ENCODE measurements at places on chromosomes 1 and 21. TPM values are rescaled to one million over a fixed set of nuclear protein-coding genes. Genes with fewer than 3 reads are reported as not detected.

DNA sequence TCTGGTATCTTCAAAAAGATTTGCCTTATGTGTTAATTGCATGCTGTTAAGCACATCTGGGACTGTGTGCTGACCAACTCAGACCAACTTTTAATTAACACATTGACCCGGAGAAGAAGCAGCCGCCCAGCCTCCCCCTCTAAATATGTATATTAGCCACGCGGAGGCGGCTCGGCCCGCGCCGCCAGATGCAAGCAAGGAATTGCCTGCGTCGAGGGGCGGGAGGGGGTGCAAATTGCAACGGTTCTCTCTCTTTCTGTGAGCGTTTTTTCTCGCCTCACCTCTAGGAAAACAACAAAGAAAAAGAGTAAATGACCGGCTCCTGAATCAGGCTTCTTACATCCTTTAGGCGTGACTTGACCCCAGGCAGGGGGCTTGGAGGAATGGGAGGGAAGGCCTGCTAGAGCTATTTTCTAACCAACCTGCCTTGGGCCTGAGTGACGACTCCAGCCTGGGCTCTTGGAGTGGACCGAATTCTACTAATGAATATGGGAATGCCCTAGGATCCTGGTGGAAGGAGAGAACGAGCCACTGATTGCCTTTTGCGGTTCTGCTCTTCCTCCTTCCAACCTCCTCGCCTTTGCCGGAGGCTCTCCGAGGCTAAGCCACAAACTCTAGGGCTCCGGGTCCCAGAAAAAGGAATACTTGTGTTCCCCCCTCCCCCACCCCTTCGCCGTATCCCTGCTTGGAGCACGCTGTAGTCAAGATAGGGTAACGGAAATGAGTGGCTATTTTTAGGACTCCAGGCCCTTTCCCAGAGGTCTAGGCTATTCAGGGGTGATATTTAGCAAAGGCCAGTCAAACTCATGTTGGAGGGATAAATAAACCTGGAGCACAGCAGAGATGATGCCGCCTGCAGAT is 417.0 kb upstream of the ESRRG start:
- no peaks in the 10 kb centered on the region for H3K36me3 ChIP-seq
- H3K4me1 ChIP-seq: no peaks in the 10 kb centered on the region
- H3K27me3 ChIP-seq: no peaks in the 10 kb centered on the region
- no peak overlapping the region for H3K27ac ChIP-seq
- H3K4me3 ChIP-seq: no peak overlapping the region

DNA sequence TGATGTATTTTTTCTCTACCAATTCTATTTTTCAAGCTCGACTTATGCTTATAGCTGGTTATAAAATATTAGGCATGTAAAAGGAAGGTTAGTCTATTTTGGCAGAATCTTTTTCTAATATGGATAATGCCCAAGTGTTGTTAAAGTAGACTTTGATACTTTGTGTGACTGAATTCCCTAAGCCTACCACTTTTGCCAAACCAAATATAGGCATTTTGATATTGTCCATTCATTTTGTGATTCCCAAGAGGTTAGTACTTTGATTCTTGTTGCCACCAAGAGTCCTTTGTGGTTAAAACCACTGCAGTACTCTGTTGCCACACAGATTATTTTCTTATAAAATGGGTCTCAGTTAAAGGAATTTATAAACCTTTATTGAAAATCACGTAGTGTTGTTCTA is 4.2 kb downstream of the WDR3 start:
- no peaks in the 10 kb centered on the region for H3K27me3 ChIP-seq
- peaks cover 8% of the 10 kb centered on the region for H3K4me1 ChIP-seq
- no peak overlapping the region for H3K4me3 ChIP-seq
- no peak for DNase-seq

- H3K4me3 ChIP-seq: no peak overlapping the region
- no peaks in the 10 kb centered on the region for H3K36me3 ChIP-seq
- no peaks in the 10 kb centered on the region for H3K4me1 ChIP-seq
- peak; percentile 21 for DNase-seq
- no peaks in the 10 kb centered on the region for H3K27me3 ChIP-seq
Observed at GRCh38 chr1:200558866-200559459, 61.6 kb downstream of the KIF14 start.

- no peak overlapping the region for H3K27ac ChIP-seq
- no peak for DNase-seq
- H3K4me3 ChIP-seq: no peak overlapping the region
- no peaks in the 10 kb centered on the region for H3K36me3 ChIP-seq
- no peaks in the 10 kb centered on the region for H3K27me3 ChIP-seq
Observed at GRCh38 chr1:88399690-88400089, 284.4 kb upstream of the PKN2 start.

DNA sequence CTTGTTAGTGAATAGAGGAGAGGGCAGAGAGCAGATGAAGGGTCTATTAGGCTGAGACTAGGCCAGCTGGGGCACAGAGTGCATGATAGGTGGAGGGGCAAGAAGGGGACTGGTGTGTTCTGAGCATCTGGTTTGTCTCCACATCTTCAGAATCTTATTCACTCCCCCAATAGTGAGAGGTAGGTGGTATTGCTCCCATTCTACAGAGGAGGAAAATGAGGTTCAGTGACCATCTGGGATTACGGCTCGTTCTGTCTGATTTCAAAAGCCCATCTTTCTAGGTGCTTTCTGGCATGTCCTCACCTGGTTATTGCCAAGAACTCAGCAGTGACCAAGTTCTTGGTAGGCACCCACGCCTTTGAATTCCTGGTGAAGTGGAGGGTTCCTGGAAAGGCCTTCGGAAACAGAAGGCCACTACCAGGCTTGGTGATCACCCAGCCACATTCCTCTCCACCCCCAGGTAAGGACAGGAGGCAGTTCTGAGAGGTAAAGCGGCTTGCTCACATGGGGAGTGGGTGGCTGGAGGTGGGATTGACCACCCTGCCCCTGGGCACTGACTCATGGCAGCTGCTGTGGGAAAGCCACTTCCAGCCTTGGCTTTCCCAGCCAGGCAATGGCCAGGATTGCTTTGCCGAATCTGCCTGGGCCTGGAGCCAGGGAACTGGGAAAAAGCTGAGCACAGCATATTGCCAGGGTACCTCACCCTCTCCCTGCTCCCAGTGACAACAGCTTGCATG is 18.8 kb upstream of the CITED4 start:
- H3K4me3 ChIP-seq: no peak overlapping the region
- no peak for DNase-seq
- no peaks in the 10 kb centered on the region for H3K27me3 ChIP-seq
- no peak overlapping the region for H3K27ac ChIP-seq
- H3K4me1 ChIP-seq: no peaks in the 10 kb centered on the region

GRCh38 chr1:49465486-49466185 is 558.1 kb downstream of the AGBL4 start:
- no peaks in the 10 kb centered on the region for H3K4me1 ChIP-seq
- H3K36me3 ChIP-seq: no peaks in the 10 kb centered on the region
- H3K27ac ChIP-seq: no peak overlapping the region
- H3K27me3 ChIP-seq: no peaks in the 10 kb centered on the region
- no peak overlapping the region for H3K4me3 ChIP-seq

RXRG gene
- polyA plus RNA-seq: 4.0 TPM

DNA sequence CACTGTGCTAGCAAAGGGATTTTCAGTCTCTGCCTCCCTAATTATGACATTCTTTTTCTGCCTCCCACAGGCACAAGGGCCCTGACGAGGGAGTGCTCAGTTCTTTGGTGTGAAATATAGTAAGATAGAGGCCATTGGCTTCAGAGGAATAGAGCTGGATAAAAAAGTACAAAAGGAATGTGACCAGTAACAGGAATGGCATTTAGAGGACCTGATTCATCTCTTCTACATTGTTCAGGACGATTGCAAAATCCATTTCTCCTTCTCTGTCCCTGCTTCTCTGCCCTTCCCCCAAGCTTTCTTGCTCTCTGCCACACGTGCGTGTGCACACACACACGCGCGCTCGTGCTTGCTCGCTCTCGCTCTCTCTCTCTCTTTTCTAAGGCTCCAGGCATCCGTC is 668.2 kb downstream of the KIF26B start:
- no peak overlapping the region for H3K27ac ChIP-seq
- no peak for DNase-seq
- no peak overlapping the region for H3K4me3 ChIP-seq
- H3K27me3 ChIP-seq: no peaks in the 10 kb centered on the region

NBPF11 gene
- 10.6 TPM for polyA plus RNA-seq

GRCh38 chr1:17466359-17466758 is 26.9 kb upstream of the RCC2 start:
- no peak overlapping the region for H3K27ac ChIP-seq
- DNase-seq: no peak
- H3K4me3 ChIP-seq: no peak overlapping the region
- H3K27me3 ChIP-seq: no peaks in the 10 kb centered on the region

CELA2A gene
- polyA plus RNA-seq: 2.4 TPM

DNA sequence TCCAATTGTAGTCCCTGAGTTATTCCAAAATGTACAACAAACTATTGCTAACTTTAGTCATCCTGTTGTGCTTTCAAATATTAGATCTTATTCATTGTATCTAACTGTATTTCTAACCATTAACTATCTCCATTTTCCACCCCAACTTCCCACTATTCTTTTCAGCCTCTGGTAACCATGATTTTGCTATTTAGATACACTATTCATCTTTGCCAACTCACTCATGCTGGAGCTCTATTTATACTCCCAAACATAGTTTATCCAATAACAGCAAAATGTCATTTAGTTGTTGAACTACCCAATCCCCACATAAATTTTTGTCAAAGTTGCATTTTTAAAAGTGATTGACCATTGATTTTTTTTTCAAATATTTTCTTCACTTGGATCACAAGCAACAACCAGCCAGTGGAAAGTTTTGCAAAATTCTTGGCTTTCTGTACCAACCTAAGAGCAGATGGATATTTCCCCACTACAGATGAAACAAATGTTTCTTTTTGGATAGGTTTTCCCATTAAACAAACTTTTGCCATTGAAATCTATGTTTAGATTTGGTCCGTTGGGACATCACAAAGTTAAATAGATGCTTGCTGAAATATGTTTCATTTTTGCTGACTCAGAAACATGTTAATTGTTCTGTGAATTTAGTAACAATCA is 866.0 kb downstream of the LTN1 start:
- no peak for DNase-seq
- H3K4me1 ChIP-seq: no peaks in the 10 kb centered on the region
- H3K27me3 ChIP-seq: no peaks in the 10 kb centered on the region

- H3K4me3 ChIP-seq: no peak overlapping the region
- H3K27me3 ChIP-seq: no peaks in the 10 kb centered on the region
- DNase-seq: no peak
- H3K36me3 ChIP-seq: no peaks in the 10 kb centered on the region
Observed at GRCh38 chr21:40043423-40043822, 176.2 kb downstream of the PCP4 start.

CSMD2 gene
- 1.2 TPM for polyA plus RNA-seq

GRCh38 chr1:10511494-10511885 is 36.7 kb downstream of the PEX14 start:
- no peaks in the 10 kb centered on the region for H3K27me3 ChIP-seq
- H3K27ac ChIP-seq: no peak overlapping the region
- H3K36me3 ChIP-seq: no peaks in the 10 kb centered on the region
- no peaks in the 10 kb centered on the region for H3K4me1 ChIP-seq
- no peak overlapping the region for H3K4me3 ChIP-seq

GRCh38 chr1:41678111-41678878 is 193.8 kb upstream of the EDN2 start:
- no peaks in the 10 kb centered on the region for H3K27me3 ChIP-seq
- H3K36me3 ChIP-seq: no peaks in the 10 kb centered on the region
- no peak overlapping the region for H3K27ac ChIP-seq
- DNase-seq: peak; percentile 64
- peaks cover 9% of the 10 kb centered on the region for H3K4me1 ChIP-seq
- no peak overlapping the region for H3K4me3 ChIP-seq

EXOSC10 gene
- polyA plus RNA-seq: 67.5 TPM

- no peaks in the 10 kb centered on the region for H3K27me3 ChIP-seq
- H3K4me3 ChIP-seq: peak overlapping the region; percentile 98
- H3K27ac ChIP-seq: peak overlapping the region; percentile 99
- no peaks in the 10 kb centered on the region for H3K36me3 ChIP-seq
- H3K4me1 ChIP-seq: peaks cover 26% of the 10 kb centered on the region
Observed at GRCh38 chr1:46301808-46302640, 1.4 kb downstream of the LRRC41 start.

GRCh38 chr1:199083680-199084079 is 444.8 kb downstream of the PTPRC start:
- no peak overlapping the region for H3K4me3 ChIP-seq
- DNase-seq: no peak
- no peaks in the 10 kb centered on the region for H3K27me3 ChIP-seq
- no peaks in the 10 kb centered on the region for H3K4me1 ChIP-seq
- H3K36me3 ChIP-seq: no peaks in the 10 kb centered on the region
- H3K27ac ChIP-seq: no peak overlapping the region

DNA sequence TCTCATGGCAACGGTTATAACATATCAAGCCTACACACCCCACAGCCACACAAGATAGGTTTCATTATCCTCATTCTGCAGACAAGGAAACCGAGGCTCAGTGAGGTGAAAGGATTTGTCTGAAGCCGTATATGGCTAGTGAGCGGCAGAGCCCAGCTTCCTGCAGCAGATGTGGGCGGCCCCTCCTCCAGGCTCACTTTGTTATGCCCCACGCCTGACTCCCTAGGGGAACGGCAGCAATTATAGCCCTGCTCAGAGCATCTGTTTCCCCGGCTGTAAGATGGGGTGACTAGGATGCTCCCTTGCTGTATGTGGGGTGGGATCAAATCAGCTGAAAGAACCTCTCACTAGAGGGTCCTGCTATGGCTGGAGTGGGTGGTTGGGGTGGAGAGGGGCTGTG is 22.1 kb downstream of the GRHL3 start:
- no peak for DNase-seq
- no peaks in the 10 kb centered on the region for H3K4me1 ChIP-seq
- H3K27ac ChIP-seq: no peak overlapping the region
- no peak overlapping the region for H3K4me3 ChIP-seq
- no peaks in the 10 kb centered on the region for H3K27me3 ChIP-seq

DNA sequence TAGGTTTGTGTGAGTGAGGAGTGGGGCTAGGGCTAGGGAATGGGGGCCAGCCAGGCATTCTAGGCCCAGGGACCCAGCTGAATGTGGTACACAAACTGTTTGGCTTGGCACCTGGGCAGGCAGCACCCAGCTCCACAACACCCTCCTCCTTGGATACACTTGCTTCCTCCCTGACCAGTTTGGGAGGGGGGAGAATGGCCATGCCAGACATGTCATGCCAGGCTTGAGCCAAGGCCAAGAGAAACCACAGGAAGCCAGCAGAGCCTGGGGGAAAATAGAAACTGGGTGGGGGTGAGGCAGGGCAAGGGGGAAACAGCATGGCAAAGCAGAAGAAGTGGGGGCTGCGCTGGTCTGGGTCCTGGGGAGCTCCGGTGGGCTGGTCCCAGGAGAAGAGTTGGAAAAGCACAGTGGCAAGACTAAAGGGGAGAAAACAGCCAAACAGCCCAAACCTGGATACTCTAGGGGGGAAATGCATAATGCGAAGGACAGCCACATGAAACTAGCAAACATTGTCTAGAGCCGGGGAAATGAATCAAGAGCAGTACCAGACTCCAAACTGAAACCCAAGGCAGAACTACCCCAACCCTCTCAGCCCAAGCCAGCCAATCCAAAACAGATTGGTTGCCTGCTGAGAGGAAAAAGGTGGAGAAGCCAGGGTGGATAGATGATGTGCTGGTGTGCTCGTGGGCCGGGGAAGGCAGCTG is 47.9 kb downstream of the LGR6 start:
- DNase-seq: no peak
- H3K27me3 ChIP-seq: no peaks in the 10 kb centered on the region
- H3K36me3 ChIP-seq: no peaks in the 10 kb centered on the region
- no peaks in the 10 kb centered on the region for H3K4me1 ChIP-seq
- no peak overlapping the region for H3K4me3 ChIP-seq

HJV gene
- 7.7 TPM for polyA plus RNA-seq

Data from testis (tissue), 5 donors.